B cell (primary cell): ENCODE measurements at places on chromosomes 4 and X. TPM values are rescaled to one million over a fixed set of nuclear protein-coding genes. Genes with fewer than 3 reads are reported as not detected.
A peak's percentile ranks its signal among the peaks of the same experiment; 100 is the strongest.

GRCh38 chr4:116632269-116632668, 453.1 kb downstream of the TRAM1L1 start:
- DNase-seq: no peak

- no peak for DNase-seq
Observed at GRCh38 chrX:11791090-11791489, 33.1 kb downstream of the MSL3 start.

DNA sequence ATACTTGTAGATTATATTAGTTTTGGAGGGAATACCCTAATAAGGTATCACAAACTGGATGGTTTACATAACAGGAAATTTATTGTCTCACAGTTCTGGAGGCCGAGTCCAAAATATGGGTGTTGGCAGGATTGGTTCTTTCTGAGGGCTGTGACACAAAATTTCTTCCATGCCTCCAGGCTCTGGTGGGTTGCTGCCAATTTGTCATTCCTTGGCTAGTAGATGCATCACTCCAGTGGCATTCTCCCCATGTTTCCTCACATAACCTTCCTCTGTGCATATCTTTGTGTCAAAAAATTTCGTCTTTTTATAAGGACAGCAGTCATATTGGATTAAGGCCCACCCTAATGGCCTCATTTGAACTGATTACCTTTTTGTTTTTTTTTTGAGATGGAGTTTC, 49.3 kb downstream of the APELA start:
- DNase-seq: no peak

DNA sequence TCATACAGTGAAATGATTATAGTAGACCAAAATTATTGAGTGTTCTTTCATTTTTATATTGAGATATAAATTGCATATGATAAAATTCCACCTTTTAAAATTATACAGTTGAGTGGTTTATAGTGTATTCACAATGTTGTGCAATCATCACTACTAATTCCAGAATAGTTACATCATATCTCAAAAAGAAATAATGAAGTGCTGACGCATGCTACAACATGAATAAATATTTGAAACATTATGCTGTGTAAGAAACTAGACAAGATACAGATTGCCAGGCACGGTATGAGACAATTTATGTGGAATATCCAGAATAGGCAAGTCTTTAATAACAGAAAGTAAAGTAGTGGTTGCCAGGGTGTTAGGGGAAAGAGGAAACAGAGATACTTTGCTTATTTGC, 871.7 kb downstream of the FAM133A start:
- no peak for DNase-seq

DNA sequence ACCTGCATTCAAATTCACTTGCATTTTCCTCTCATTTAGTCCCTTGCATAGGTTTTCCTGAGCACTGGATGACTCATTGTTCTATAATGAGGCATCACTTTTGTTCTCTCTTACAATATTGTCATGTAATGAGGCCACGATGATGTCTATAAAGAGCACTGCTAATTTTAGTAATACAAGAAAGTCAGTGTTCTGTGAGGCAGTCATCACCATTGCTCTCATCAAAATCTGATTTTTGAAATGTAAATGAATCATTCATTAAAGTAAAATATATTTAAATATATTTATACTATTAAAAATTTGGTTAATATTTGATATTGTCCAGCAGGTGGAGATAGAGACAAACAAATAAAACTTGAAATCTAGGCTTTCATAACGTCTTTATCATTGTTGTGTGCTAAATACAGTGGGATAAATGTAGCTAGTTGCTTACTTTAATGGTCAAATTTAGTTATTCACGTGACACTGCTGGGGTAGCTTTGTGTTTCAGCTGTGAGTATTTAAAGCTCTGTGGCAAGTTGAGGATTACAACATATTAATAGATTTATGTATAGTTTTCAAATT, 15.4 kb downstream of the HMGB2 start:
- DNase-seq: peak; percentile 53

GRCh38 chr4:35700663-35701062, 543.7 kb downstream of the ARAP2 start:
- no peak for DNase-seq

The MAP7D2 gene
- 0.12 TPM in 1 of 2 replicates, not detected in the other for total RNA-seq

The RPA4 gene
- 2.6 and 2.7 TPM in 2 replicates for total RNA-seq
